Vagina (tissue), 2 donors: ENCODE measurements at places on chromosomes 2 and 18. TPM values are rescaled to one million over a fixed set of nuclear protein-coding genes. Genes with fewer than 3 reads are reported as not detected.

Gene L3MBTL4
- 9.6 TPM for total RNA-seq

Gene KLHL14
- total RNA-seq: 0.98 TPM

Gene SLC19A3
- 7.4 TPM for total RNA-seq

Gene TEKT4
- not detected for total RNA-seq

DNA sequence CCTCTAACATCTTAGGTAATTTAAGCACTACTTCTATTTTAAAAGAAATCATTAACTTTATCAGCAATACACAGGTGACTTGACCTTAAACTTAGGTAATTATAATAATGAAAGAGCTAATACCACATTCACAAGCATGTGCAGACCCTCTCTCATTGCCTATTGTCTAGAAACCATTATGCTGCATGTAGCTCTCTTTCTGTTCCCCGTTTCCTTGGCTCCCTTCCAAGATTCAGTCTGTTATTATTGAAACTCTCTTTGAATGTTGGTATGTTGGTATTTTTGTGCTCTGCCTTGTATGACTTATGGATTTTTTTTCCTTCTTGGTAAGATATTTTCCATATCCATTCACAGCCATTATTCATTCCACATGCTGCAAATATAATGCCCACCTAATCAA, 201.2 kb downstream of the CDCA7 start:
- no peak for DNase-seq
- no peaks in the 10 kb centered on the region for H3K36me3 ChIP-seq
- no peak overlapping the region for H3K4me3 ChIP-seq
- no peak overlapping the region for H3K27ac ChIP-seq
- H3K27me3 ChIP-seq: no peaks in the 10 kb centered on the region
- no peaks in the 10 kb centered on the region for H3K4me1 ChIP-seq

DNA sequence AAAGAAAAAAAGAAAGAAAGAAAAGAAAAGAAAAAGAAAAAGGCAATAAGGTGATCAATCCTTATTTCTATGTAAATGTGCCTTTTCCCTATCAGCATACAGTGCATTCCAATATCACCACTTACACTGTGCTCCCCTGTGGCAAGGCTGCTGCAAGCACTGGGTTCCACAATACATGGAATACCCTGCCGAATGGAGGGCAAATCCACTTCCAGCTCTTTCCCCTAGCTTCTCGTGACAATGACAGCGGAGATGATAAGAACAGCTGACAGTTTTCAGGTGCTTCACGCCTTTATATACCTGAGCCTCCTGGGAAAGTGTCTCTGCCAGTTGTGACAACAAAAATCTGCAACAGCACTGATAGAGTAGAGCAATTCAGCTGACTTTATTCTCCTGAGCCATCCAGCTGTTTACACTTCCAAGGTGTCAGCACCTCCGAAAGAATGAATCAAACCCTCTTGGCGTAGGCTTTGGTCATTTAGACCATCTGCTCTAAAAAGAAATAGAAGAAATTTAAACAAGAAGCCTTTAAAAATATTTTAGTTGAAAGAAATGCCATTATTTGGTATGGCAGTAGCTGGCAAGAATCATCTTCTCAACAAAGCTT, 135.2 kb upstream of the RNF152 start:
- H3K4me3 ChIP-seq: no peak overlapping the region
- peaks cover 4% of the 10 kb centered on the region for H3K4me1 ChIP-seq
- H3K27ac ChIP-seq: no peak overlapping the region

GRCh38 chr2:134405611-134406081, 151.8 kb downstream of the MGAT5 start:
- H3K4me1 ChIP-seq: peaks cover 52% of the 10 kb centered on the region
- H3K27me3 ChIP-seq: no peaks in the 10 kb centered on the region
- no peak for DNase-seq
- peaks cover 11% of the 10 kb centered on the region for H3K36me3 ChIP-seq

DNA sequence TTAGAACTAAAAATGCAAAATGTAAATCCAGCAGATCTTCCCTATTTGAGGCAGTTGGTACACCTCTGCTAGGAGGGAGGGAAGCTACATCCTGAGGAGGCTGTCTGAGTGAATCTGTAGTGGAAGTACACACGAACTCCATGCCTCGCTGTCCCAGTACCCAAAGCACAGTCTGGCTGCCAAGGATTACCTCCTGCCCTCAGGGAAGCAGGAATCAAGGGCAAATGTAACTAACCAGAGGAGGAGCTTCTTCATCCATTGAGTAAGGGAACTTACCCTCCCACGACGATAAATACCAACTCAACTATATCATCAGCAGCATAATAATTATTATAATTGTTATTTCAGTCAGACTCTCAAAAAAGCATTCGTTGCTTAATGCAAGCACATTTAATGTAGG, 2.1 kb downstream of the DHRS9 start:
- H3K4me1 ChIP-seq: peaks cover 3% of the 10 kb centered on the region
- no peaks in the 10 kb centered on the region for H3K36me3 ChIP-seq
- DNase-seq: no peak
- H3K4me3 ChIP-seq: no peak overlapping the region

DNA sequence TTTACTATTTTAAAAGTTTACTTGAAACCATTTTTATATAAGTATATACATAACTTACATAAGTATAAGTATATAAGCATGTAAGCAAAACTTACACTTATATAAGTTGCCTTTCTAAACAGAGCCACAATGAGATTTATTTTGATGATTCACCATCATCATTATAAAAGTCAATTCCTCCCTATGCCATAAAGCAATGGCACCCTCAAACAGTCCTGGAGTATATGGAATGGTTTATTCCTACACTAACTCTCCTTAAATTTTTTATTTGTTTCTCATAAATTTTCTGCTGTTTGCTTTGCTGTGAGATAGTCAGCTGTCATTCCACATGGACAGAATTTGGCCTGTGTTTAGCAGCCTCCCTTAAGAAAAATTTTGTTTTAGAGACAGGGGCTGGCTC, 114.2 kb downstream of the NAB1 start:
- no peak overlapping the region for H3K27ac ChIP-seq
- no peaks in the 10 kb centered on the region for H3K4me1 ChIP-seq
- no peak overlapping the region for H3K4me3 ChIP-seq
- H3K27me3 ChIP-seq: no peaks in the 10 kb centered on the region
- no peak for DNase-seq
- H3K36me3 ChIP-seq: no peaks in the 10 kb centered on the region

Gene RESP18
- not detected for total RNA-seq

DNA sequence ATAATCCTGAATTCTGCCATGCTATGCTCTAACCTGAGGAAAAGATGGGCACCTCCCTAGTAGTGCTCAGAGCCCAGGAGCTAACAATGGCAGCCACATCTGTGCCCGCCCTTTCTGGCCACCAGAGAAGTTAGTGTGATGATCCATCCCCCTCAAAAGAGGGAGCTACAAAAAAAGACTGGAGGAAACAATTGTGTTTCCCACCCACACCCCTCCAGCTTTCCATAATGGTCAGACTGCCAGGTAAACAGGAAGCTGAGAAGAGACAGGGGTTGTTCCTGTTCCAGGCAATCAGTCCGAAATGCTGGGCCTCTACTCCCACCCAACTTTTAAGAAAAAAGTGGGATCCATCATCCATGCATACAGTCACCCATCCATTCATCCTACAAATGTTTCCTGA, 3.2 kb downstream of the TBC1D8 start:
- H3K4me1 ChIP-seq: peaks cover 39% of the 10 kb centered on the region
- no peaks in the 10 kb centered on the region for H3K36me3 ChIP-seq
- H3K4me3 ChIP-seq: no peak overlapping the region

- H3K27me3 ChIP-seq: no peaks in the 10 kb centered on the region
- no peak for DNase-seq
- no peak overlapping the region for H3K27ac ChIP-seq
Observed at GRCh38 chr2:109466674-109467575, 146.8 kb downstream of the SEPTIN10 start.

GRCh38 chr2:118130385-118130784, 42.1 kb downstream of the INSIG2 start:
- no peak overlapping the region for H3K4me3 ChIP-seq
- H3K27me3 ChIP-seq: no peaks in the 10 kb centered on the region
- H3K27ac ChIP-seq: no peak overlapping the region
- no peak for DNase-seq

GRCh38 chr2:222887124-222887523, 26.3 kb downstream of the ACSL3 start:
- DNase-seq: no peak
- no peaks in the 10 kb centered on the region for H3K36me3 ChIP-seq
- no peaks in the 10 kb centered on the region for H3K27me3 ChIP-seq
- peaks cover 33% of the 10 kb centered on the region for H3K4me1 ChIP-seq
- H3K4me3 ChIP-seq: no peak overlapping the region

Gene ASB18
- not detected for total RNA-seq
